ENCODE measurements at places on chromosomes 13 and 19. TPM values are rescaled to one million over a fixed set of nuclear protein-coding genes. Genes with fewer than 3 reads are reported as not detected.

GRCh38 chr13:67351909-67352308, 121.8 kb upstream of the PCDH9 start:
- DNase-seq = no peak

DNA sequence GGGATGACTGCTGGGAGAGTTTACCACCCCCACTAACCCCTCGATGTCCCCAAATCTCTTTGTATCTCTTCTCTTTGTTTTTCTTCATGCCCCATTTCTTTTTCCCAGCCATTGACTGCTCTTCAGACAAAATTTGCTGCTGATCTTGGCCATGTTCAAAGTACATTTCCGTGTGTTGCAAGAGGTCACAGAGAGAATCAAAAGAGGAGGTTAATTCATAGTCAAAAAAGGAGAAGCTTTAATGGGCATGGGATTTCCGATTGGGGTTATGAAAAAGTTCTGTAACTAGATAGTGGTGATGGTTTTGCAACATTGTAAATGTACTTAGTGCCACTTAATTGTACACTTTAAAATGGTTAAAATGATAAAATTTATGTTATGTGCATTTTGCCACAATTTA, 121.1 kb downstream of the FLT1 start:
- DNase-seq = no peak

GRCh38 chr13:102702965-102703725, 8.3 kb upstream of the METTL21C start:
- DNase-seq = no peak

- DNase-seq = no peak
Observed at GRCh38 chr19:39385629-39386411, 5.1 kb downstream of the PAF1 start.

- DNase-seq = no peak
Observed at GRCh38 chr13:80399340-80400163, 58.6 kb upstream of the SPRY2 start.

FAM124A gene
- total RNA-seq = 8.0 TPM

CGB3 gene
- not detected for total RNA-seq

DNA sequence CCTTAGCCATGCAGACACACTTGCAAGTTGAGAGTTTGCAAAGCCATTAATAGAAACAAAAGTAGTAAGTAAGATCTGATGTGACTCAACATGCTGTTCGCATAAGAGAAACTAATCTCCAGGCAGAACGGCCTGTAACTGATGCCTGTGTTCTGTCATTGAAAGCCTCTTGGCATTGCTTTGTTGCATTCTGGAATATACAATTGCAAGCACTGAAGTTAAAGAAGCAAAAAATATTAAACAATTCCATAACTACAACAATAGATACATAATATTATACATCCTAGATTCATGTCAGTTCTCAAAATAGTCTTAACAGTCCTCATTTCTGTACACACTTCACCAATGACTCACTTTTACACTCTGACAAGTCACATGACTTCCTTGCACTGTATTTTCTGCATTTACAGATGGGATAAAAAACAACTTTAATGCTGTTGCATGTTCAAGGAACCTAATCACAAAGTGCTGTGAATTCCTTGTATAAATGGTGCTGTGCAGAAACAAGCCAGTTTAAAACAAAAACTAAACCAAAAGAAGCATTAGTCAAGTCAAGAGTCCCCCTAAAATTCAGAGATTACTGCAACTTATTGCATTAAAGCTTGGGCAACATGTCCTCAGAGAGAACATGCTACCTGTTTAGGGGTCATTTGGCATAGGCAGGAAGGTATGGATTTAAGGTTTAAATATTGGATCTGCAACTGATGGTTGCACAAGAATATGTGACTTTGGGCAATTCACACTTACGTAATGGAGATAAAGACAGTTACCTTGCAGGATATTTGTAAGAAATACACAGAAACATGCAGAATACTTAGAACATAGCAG, 79.5 kb upstream of the SERP2 start:
- no peak for DNase-seq

CPT1C gene
- total RNA-seq = 2.8 TPM

GRCh38 chr13:50678464-50679162, 164.9 kb downstream of the DLEU7 start:
- DNase-seq = no peak

ATP7B gene
- total RNA-seq = 4.3 TPM

GRCh38 chr19:2613507-2614295, 88.8 kb downstream of the GNG7 start:
- no peak for DNase-seq

- DNase-seq = no peak
Observed at GRCh38 chr13:38824342-38824741, 137.5 kb downstream of the FREM2 start.

- DNase-seq = no peak
Observed at GRCh38 chr19:51064534-51065220, at the start of gene KLK13. TSS of gene KLK13 (minus strand) at chr19:51065092. CDS start at chr19:51065067, 25 bp downstream.

- no peak for DNase-seq
Observed at GRCh38 chr19:8702350-8702749, 3.8 kb upstream of the ACTL9 start.

DNA sequence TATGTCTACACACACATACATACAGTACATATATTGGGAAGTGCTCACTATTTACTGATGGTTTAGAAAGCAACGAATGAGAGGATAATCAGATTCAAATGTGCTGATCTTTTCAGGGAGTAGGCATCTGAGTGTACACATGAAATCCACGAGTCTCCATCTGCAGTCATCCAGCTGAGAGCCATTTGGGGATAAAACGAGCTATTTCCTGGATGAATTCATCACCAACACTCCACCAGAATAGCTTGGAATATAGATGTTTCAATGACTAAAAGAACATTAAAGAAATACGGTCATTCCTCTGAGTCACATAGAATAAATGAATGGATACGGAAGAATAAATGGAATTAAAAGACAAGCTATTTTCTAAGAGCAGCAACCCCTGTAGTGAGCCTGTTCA, 721.6 kb upstream of the ARGLU1 start:
- DNase-seq = no peak

DNA sequence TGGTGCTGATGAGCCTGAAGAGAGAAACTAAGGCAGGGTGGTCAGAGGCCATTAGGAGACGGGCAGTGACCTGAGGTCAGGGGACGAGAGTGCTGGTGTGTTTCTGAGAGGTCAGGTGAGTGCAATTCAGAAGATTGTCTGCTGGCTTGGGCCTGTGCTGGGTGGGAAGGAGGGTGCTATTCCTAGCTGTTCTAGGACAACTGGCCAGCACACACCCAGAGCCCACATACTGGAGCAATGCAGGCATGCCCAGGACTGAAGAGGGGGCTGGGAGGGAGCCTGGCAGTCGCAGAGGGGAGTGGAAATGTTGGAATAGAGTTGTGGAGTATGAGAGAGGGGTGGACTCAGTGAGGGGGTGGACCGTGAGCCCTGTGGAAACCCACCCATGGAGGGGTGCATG, 16.5 kb downstream of the ARHGEF7 start:
- no peak for DNase-seq

DNA sequence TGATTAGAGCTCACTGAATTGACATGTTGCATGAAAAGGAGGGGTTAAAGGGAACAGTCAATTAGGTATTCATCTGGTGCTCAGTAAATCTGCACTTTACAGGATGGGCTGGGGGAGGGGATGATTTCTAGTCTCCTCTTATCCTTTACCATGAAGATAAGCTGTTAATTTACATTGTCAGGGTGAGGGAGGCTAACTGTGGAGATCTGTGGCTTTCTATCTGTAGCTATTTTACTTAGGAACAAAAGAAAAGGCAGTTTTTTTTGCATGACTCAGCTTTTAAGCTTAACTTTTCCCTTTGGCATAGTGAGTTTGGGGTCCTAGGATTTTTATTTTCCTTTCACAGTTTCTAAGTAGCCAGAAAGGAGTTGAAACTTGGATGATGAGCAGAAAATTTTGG, 253.3 kb downstream of the LMO7 start:
- no peak for DNase-seq

PPP1R12C gene
- total RNA-seq = 205 TPM

THSD8 gene
- total RNA-seq = not detected

ZNF610 gene
- 1.9 TPM for total RNA-seq

- DNase-seq = no peak
Observed at GRCh38 chr13:25171517-25172302, at the start of gene AMER2. TSS of gene AMER2 (minus strand) at chr13:25172288. CDS start at chr13:25171619, 669 bp downstream.

ZNF558 gene
- total RNA-seq = 16.8 TPM

DNA sequence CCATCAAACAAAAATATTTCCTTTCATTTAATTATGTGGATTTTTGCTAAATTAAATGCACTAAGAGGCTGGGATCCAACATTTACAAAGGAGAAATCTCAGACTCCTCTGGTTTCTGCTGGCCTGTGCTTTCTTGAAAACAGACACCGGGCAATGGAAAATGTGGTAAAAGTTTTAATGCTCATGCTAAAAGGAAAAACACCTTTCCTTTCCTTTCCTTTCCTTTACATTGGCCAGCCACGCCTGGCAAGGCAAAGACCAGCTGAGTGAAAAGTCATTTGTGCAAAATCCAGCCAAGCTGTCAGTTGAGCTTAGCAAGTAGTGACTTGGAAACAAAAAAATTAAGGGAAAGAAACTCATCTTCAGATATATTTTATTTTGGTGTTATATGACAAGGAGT, 240.3 kb downstream of the LACC1 start:
- DNase-seq = no peak

DNA sequence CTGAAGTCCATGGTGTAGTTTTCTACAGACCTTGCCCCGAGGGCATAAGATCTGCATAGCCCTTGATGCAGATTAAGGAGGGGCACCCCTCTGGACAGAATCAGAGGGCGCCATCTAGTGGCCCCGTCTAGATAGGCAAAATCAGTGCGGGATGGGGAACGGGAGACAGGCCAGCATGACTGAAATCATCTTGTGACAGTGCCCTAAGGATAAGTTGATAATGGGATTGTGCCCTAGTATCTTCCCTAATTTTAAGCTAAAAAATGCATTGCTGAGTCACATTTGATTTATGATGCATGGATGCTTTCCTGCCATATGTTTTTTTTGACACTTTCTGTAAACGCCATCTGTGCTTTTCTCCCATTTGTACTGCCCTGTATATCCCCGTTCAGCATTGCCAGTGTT, 19.0 kb upstream of the GPI start:
- DNase-seq = no peak

GRCh38 chr13:21359855-21360254, 99.2 kb downstream of the ZDHHC20 start:
- no peak for DNase-seq

- DNase-seq = no peak
Observed at GRCh38 chr19:1237754-1238368, at the start of gene CBARP. TSS of gene CBARP (minus strand) at chr19:1238005. CDS start at chr19:1236100, 1,905 bp downstream.

DNA sequence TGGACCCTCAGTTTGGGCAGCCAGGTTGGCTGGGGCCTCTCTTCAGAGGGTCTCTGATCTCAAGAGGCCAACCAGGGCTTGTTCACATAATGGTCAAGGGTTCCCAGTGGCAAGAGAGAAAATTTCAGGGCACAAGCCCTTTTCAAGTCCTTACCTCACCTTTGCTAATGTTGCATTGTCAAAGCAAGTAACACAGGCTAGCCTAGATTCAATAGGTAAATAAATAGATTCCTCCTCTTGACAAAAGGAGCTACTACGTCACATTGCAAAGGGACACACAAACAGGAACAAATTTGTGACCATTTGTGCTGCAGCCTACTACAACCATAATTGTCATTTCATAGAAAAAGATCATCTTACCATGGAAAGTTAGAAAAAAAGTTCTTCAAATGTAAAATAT, 33.9 kb upstream of the FRY start:
- no peak for DNase-seq

DNA sequence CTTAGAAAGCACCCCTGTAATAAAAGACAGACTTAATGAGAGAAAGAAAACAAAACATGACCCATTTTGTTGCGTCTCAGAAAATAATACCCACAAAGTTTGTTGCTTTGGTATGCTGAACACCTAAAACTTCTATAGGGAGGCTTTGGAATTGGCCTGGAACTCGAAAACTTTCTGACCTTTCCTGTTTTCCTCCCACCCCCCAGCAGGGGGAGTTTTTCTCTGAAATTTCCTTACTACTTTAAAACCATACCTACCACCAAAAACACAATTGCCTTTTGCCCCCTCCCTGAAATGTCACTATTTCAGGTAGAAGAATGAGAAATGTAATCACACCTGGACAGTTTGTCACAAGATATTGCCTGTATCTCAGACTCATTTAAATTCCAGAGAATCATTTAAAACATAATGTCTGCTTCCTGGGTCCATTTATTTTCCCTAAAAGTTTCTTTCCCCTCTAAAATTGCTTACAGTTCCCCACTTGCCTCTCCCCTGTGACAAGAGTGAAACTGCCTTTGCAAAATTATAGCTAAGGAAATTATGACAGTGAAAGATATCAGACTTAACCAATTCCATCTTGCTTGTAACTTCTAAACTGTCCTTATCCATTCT, 2700.2 kb downstream of the PCDH9 start:
- no peak for DNase-seq

RETN gene
- total RNA-seq = not detected

PRSS57 gene
- total RNA-seq = not detected

GRCh38 chr19:10315335-10316214, at the start of gene FDX2:
TSS of gene FDX2 (minus strand) at chr19:10316015. CDS start at chr19:10315996, 19 bp downstream.
- DNase-seq = peak; percentile 82

- DNase-seq = no peak
Observed at GRCh38 chr13:68509734-68510621, 1279.8 kb upstream of the PCDH9 start.

- DNase-seq = no peak
Observed at GRCh38 chr13:40672765-40673397, 6.4 kb upstream of the FOXO1 start.

DNA sequence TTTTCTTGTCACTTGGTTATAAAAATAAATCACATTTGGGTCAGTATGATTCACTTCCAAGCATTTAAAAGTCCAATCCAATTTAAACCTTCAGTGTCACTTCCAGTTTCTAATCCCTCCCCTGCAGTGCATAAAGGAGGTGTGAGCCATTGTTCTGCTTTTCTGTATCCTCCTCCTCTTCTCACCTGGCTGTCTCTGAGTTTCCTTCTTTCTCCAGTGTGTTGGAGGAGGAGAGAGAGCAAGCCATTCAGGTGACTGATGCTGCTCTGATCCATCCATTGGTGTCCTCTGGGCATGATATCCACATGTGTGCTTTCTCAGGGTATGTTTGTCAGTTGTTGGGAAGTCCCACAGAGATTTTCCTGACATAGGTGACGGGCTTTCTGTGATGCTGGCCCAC, 1.2 kb downstream of the NUDT15 start:
- DNase-seq = no peak

DDX49 gene
- total RNA-seq = 31.9 TPM

TNFSF11 gene
- not detected for total RNA-seq

MADCAM1 gene
- not detected for total RNA-seq

FRY gene
- 183 TPM for total RNA-seq

GRCh38 chr19:43519436-43520088, 7.4 kb downstream of the ETHE1 start:
- DNase-seq = peak; percentile 68

TYROBP gene
- 26.1 TPM for total RNA-seq

All from right atrium auricular region (tissue), 2 donors.